Stimulated activated CD8-positive, alpha-beta memory T cell treated with anti-CD3 and anti-CD28 coated beads, Interleukin-7, amount 100 ng/mL, for 1 hour (primary cell): ENCODE measurements at places on chromosomes 3 and 15.

GRCh38 chr15:40739854-40740253 is 15.2 kb downstream of the RMDN3 start:
- no peak for DNase-seq

GRCh38 chr3:30915782-30916181 is 21.3 kb upstream of the GADL1 start:
- no peak for DNase-seq

DNA sequence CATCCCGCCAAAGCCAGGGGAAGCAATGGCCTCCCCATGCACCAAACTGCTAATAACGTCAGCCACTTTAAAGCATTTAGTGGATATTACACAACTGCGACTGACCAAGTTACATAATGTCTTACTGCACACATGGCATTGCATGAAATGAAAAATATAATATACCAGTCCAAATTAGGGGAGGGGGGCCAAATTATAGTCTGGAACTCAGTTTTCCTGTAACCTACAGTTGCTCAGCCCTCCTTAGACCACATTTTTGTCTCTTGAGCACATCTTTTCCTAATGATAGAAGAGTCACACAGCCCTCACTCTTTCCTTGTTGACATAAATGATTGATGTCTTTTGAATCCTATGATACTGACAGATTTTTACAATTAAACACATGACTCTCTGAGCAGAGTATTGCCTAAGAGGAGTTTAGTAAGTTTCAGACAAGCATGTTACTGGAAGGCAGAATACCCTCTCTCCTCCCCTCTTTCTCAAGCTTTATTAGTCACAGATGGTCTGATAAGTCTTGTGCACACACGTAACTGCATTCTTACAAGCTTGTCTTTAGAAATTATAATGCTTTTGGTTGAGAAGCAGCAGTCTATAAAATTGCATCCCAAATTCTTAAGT is 1.1 kb upstream of the PLD1 start:
- DNase-seq: no peak

DNA sequence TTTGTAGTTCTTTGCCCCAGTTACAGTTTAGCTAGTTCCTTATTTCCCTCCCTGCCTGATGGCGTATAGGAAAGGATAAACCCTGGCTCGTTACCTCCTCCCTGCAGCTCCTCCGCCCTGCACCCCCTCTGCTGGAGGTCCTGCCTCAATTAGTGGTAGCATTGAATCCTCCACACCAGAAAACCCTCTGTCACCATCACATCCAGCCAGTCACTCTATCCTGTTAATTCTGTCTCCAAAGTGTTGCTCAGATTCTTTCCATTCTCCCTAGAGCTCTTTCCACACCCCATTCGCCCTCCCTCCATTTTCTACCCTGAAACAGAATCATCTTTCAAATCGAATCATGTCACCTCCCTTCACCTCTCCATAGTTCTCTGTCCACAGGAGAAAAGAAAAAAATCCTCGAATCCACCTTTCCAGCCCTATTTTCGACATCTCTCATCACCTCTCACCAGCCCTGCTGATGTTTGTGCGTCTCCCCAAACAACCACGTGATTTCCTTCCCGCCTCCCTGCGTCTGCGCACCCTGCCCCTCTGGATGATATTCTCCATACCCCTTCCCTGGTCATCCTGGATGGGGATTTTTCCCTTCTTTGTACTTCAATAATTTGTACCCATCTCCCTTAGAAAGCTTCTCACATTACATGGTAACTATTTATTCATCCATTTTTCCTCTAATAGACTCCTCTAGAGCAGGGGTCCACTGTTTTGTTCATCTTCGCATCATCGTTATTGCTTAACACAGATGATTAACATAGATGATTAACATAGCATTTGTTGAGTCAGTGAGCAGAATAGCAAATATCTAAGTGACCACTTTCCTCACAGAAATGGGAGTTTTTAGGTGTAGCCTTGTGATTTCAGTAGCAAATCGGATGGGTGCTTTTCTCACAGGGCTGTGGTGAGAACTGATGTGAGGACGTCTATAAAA is 37.1 kb downstream of the MAP3K13 start:
- DNase-seq: no peak

DNA sequence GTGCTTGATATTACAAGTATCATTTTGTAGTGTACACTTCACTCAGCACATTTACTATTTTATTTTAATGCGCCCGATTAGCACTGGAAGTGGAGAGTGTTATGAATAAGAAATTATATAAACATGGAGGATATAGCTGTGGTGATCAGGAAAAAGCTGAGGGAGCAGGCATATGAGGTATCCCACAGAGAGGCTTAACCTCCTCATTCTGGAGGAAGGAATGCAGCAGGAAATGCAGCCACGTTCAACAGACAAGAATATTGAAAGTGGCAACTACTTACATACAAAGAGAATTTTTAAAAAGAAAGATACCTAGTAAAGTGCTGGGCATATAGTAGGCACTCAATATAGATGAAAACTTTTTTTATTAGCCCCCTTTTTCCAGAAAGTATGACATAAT is 166.0 kb upstream of the SATB1 start:
- DNase-seq: no peak

DNA sequence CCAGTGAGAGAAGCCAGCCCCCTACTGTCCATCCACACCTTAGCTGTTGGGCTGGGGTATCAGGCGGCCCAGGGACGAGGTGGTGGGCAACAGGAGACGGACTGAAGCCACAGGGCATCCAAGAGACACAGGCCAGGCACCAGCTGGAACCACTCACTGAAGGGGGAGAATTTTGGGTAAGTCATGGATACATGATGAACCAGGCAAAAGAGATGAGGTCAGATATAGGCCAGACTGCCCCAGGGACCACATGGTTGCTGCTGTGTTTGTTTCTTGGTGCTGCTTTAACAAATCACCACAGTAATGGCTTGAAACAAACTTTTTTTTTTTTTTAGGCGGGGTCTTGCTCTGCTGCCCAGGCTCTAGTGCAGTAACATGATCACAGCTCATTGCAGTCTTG is 66.4 kb downstream of the SEMA5B start:
- DNase-seq: no peak

DNA sequence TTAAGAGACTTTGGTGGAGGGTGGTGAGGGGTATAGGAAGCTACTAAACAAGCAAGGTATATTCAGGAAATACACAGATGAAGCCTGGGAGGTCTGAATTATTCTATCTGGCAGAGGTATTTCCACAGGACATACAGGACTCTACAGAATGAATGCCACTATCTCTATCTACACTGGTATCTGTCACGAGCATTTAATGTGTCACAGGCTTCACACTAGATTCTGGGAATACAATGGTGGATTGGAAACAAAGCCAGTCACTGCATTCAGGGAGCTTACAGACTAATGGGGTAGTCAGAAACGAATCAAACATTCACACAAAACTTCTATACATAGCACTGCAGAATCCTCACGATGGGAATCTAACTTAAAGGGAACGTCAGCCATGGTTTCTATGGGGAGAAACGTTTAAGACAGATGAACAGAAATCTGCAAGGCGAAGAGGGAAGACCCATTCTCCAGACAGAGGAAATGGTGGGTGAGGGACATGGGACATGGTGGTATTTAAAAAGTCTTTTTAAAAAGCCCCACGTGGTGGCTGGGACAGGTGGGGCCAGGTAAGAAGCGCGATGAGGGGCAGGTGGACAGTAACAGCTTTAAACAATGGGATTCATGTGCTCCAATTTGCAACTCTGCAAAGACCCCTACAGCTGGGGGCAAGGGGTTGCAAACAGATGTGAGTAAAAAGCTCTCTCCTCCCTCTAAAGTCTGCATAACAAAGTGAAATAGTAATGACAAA is 16.5 kb downstream of the LRIG1 start:
- no peak for DNase-seq

DNA sequence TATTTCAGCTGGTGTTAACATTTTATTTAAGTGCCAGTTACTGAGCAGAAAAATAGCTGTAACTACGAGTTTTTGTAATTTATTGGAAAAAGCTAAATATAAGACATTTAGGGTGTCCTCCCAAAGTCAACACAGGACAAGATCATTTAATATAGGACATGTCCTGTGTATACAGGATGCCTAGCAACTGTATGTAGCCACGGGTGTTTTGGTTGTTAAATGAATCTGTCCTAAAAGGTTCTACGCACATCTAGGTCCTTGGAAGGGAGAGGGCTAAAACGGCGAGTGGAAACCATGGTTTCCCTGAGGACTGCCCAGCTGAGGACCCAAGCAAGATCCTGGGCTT is 565 bp upstream of the ZNF621 start:
- DNase-seq: no peak

DNA sequence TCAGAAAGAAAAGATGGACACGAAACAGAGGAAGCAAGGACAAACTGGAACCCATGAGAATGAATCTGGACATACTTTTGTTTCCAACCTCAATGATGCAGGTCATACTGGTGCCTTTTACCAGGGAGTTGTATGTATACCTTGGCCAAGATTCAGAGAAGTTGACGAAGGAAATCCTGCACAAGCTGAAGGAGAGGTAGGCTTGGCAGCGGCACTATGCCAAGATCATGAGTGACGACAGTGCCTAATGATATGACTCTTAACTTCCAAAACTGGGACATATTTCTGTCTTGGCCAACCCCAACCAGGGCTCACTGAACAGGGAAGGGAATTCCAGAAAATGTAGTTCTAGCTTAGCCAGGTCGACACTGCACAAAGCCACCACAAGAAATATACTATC is 149.2 kb upstream of the SLCO3A1 start:
- DNase-seq: no peak

DNA sequence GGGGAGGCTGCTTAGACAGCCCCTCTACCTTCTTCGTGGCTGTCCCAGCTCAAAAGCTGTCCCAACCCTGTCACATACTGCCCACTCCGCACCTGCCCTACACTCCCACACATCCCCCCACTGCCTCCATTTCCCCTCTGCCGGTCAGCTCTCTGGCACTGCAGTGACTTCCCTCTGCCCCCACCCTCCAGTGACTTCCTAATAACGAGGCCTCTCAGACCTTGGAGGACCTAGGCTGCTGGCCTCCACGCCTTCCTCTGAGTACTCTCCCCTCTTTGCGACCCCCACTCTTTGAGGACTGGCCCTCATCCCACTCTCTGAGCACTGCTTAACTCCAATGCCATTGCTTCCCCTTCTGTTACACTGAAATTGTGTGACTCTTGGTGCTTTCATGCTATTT is 45.3 kb downstream of the KY start:
- no peak for DNase-seq

GRCh38 chr3:17431484-17432045 is 310.9 kb downstream of the TBC1D5 start:
- DNase-seq: no peak

- no peak for DNase-seq
These were observed 21.9 kb upstream of the P2RY13 start for GRCh38 chr3:151351219-151351618.

- no peak for DNase-seq
These were observed 54.3 kb downstream of the TRIM69 start for GRCh38 chr15:44790656-44791055.
